Pons (tissue), 1 donor: ENCODE measurements at places on chromosomes 7 and 10.

GRCh38 chr10:67971311-67971710 is 86.9 kb downstream of the SIRT1 start:
- no peak for DNase-seq

- DNase-seq = no peak
Observed at GRCh38 chr7:55285665-55286064, 79.5 kb upstream of the LANCL2 start.

- DNase-seq = no peak
Observed at GRCh38 chr10:74871595-74872382, 45.4 kb downstream of the KAT6B start.

DNA sequence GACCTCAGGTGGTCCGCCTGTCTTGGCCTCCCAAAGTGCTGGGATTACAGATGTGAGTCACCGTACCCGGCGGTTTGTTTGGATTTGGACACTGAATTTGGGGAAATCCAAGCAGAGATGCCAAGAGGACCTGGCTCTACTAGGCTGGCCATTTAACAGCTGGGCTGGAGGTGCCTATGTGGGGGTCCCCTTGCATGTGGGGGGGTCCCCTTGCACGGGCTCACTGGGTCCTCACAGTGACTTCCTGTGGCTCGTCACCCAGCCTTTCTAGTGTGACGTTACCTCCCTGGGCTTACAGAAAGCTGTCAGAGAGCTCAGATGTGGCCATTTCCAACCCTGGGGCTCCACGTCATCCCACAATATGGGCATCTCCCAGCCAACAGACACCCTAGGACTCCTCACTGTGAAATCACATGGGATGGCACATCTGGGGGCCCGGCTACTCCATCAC is 49.3 kb upstream of the GNA12 start:
- no peak for DNase-seq

GRCh38 chr7:1458683-1459511 is at the start of gene MICALL2:
MICALL2 (minus strand) TSS chr7:1459470; CDS start chr7:1459326, 144 bp downstream.
- DNase-seq = no peak

DNA sequence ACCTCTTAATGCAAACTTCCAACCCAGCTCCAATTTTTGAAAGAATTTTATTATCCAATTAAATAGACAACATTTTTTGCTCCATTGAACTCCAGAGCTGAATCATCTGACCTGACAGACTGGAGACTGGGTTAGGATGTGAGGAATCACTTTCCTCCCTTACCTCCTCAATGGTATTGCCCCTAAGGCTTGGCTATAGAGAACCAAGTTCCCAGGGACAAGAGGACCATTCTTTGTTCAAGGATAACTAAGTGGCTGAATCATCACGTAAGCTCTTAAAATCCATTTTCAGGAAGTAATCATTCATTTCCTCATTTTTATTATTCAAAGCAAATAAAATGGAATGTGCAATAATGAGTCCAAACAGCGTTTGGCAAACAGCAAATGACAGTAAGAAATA is 335.1 kb downstream of the GATA3 start:
- DNase-seq = no peak
